ENCODE measurements at places on chromosomes 13 and 19. TPM values are rescaled to one million over a fixed set of nuclear protein-coding genes. Genes with fewer than 3 reads are reported as not detected.
A peak's percentile ranks its signal among the peaks of the same experiment; 100 is the strongest.

GRCh38 chr19:40567750-40568494 lies 8.8 kb upstream of the SHKBP1 start:
- no peak for DNase-seq

DNA sequence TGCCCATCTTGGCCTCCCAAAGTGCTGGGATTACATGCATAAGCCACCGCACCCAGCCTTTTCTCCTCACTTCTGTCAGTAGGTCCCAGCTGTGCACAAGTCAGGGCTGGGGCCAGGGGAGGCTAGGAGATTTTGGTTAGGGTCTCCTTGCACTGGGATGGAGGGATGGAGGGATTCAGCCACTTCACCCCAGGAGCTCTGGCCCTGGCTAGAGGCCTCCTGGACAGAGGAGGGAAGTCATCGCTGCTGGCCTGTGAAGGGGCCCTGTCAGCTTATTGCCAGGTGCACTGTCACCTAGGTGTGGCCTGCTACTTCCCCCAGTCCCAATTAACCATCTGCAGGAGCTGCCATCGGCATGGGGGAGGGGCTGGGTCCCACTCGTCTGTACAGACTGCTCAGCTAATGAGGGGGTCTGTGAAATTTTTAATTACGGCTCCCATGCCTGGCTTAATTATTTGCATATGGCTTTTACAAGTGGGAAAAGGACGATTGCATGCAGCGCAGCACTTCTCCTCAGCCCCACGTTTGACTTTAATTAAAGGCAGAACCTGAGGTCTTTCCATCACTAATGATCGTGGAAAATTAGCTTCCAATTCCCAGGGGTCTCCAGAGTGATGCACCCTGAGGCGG lies 52.4 kb downstream of the CHST8 start:
- no peak for DNase-seq

DNA sequence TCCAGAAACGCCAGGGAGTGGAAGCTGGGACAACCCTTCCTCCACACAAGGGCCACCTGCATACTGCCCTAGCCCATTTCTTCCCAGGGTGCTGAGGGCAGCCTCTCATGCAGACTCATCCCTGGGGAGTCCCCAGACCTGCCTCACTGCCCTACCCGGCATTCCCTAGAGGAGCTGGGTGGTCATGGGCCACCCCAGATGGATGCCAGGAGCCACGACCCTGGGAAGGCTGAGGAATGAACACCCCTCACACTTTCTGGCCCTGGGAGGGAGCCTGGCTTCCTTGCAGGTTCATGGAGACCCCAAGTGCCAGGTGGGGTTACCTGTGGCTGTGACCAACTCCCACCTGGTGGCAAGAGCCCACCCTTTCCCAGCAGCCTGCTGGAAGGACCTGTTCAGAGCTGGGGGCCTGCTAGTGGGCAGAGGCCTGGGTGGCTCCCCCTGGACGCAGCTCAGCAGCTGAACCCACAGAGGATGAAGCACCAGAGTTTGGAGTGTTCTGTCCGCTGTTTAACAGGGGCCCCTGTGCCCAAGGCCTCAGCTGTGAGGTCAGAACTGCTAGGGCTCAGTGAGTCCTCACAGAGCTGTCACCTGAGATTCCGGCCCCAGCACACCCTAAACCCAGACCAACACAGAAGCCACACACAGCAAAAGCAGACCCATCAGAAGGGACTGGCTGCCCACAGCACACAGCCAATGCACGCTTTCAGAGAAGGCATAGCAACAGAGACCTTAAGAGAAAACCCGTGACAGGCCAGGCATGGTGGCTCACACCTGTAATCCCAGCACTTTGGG lies 6.6 kb downstream of the ACP4 start:
- no peak for DNase-seq

CRX gene
- not detected for polyA plus RNA-seq

NCCRP1 gene
- not detected for polyA plus RNA-seq

DNA sequence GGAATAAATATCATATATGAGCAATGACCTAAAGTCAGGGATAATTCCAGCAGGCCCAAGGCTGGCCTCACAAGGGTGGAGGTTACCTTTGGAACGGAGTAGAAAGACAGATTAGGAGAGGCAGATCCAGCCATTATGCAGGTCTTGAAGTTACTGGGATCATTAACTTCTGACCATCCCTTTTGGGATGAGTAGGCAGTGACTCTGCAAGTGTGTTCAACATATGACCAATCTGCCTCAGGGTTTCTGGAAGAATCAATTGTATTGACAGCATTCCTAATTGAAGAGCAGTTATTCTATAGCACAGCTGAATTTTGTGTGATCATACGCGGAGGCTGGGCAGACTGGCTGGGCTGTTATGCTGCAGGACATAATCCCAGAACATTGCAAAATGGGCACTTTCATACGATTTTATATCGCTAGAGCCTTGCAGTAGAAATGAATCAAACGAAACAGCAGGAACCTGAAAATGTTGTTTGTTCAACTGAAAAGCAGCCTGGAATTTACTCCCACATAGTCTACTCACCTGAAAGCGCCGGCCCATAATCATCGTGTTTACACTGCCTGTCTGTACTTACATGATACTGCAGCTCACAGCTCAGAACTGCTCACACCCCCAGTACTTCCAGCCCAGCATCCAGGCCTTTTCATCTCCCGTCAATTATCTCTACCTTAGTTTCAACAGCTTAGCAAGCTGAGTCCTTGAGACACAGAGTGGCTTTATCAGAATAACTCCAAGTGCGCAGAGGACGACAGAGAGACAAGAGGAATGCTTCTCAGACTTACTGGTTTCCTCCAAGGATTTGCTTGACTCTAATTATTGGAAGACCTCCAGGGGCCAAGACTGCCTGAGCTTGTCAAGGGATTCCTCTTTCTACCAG lies 556.1 kb downstream of the EFNB2 start:
- no peak for DNase-seq

DNA sequence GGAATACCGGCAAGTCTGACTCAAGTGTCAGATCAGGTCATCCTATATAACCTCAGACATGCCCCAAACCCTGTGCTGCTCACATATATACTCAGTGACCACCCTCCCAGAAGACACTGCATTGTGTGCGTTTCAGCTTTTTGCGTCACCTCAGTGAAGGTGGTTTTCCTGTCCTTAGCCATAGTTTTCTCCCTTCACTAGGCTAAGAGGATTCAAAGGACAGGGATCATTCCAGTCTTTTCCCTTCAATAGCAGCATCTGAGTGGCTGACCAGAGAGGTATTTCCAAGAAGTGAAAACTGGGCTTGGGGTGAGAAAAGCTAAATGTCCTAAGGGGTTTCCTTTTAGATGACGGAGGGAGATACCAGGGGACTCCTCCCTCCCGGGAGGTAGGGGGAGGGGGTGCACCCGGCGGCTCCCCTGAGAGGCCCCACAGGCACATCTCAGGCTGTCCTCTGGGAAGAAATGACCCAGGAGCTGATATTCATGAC lies 12.7 kb upstream of the OR10H1 start:
- no peak for DNase-seq

DNA sequence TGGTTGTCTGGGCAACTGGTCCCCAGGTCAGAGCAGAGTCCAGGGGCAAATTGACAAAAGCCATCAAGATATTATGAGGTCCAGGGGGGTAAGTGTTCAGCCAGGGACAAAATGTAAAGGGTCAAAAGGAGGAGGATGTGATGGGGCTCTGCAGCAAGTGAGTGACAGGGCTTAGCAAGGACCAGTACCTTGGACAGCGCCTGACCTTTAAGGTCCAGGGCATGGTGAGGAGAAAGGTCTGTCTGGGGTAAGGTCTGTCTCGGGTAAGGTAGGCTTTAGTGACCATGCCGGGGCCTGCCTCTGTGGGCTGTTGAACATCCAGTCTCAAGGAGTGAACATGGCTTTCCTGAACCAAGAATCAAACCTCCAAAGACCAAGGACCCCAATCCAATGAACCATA lies 6.3 kb upstream of the ZNF358 start:
- no peak for DNase-seq

GRCh38 chr13:31377946-31378345 lies 178.2 kb downstream of the B3GLCT start:
- no peak for DNase-seq

GRCh38 chr13:37492075-37492474 lies 106.5 kb downstream of the POSTN start:
- DNase-seq, result no peak

- peak; percentile 92 for DNase-seq
Observed at GRCh38 chr19:2289714-2290435, 7.9 kb upstream of the PEAK3 start.
